ENCODE measurements at places on chromosomes 5 and 9. TPM values are rescaled to one million over a fixed set of nuclear protein-coding genes. Genes with fewer than 3 reads are reported as not detected.

GRCh38 chr9:23784962-23785361 lies 41.1 kb downstream of the ELAVL2 start:
- DNase-seq = no peak

GRCh38 chr9:84811072-84811750 lies 141.7 kb downstream of the NTRK2 start:
- DNase-seq = no peak

GRCh38 chr5:181255836-181256578 lies 4.9 kb downstream of the TRIM52 start:
- no peak for DNase-seq

DNA sequence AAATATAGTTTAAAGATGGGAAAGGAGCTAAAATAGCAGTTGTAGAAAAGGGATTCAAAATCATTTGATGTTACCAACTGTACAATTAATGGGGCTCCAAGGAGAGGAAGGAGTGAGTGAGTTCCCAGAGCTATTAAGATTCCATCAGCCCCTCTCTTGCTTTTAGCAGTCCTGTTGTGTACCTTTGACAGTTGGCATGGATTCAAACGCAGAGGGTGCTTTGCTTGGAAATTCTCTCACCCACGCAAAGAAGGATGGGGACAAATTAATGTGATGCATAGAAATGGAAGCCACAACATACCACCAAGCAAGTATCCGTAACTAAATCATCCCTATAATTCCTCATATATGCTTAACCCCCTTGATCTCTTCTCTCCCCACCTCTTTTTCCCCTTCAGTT lies 461.3 kb downstream of the EBF1 start:
- no peak for DNase-seq

DNA sequence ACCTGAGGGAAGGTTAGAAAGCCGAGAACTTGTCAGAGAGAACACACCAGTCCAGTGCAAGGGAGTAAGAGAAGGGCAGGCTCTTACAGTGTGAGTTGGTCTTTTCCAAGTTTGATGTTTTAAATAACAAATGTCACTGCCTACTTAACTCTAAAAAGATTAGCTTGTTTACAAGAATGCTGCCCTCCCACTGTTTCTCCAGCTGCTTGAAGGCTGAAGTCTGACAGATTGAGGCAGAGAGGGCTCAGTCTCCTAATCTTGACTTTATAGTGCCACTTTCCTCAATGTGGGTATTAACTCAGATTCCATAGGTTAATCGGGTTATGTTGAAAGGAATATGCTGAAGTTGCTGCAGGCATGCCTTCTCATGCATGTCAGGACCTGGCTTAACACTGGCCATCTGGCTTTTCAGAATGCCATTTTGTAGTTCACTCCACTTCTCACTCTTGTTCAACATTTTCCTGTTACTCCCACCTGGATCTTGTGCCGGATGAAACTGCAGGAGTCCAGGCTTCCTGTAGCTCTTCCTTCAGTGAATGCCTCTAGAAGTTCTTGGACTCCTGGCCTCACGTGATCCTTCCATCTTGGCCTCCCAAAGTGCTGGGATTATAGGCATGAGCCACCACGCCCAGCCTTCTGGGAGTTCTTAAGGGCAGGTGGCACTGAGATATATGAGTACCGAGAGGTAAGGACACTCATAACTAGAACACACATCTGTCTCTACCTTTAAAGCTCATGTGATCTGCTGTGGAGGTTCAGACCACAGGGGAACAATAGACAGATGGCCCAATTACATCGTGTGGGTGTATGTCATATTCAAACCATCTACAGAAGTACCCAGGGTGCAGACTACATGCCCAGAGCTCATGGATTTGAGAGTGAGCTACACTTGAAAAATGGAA lies 249.7 kb downstream of the ARHGAP26 start:
- DNase-seq = peak; percentile 30

DNA sequence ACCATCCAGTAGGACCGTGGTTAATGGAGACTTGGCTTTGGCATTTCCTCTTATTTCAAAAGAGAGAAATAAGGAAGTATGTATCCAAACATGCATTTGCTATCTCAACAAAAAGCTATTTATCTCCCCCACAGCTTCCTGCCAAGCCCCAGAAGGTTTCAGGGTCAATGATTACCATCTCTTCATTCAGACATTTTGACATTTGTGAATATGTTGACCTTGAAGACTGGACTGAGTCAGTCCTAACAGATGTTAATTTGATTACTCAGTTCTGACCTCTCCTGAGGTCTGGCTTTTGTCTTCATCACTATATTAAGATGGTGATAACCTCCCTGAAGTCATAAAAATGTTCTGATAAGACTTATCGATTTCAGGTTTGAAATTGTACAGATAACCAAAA lies 479.4 kb downstream of the AGTPBP1 start:
- DNase-seq = no peak

DNA sequence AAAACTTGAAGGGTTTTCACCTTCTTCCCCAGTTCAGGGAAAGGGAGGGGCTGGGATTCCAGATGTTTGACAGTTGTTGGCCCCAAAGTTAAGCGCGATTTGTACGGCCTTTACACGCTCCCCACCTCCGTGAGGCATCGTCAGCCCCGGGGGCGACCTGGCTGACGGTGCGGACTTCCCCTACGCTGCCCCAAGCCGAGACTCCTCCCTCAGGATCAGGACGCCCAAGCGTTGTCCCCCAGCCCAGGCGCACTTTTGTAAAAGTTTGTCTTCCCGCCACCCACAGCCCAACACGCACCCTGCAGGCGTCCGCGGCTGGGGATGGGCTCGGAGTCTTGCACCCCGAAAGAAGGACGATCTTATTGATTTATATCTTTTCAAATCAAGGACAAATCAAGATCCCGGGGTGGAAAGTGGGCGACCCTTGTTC lies 713 bp downstream of the MOB3B start:
- peak; percentile 23 for DNase-seq

- DNase-seq = no peak
Observed at GRCh38 chr5:57683036-57683630, 200.5 kb upstream of the ACTBL2 start.

- DNase-seq = no peak
Observed at GRCh38 chr5:76821136-76821535, 2.3 kb downstream of the F2RL1 start.

- DNase-seq = no peak
Observed at GRCh38 chr5:125054146-125054545, 307.7 kb upstream of the ZNF608 start.

DNA sequence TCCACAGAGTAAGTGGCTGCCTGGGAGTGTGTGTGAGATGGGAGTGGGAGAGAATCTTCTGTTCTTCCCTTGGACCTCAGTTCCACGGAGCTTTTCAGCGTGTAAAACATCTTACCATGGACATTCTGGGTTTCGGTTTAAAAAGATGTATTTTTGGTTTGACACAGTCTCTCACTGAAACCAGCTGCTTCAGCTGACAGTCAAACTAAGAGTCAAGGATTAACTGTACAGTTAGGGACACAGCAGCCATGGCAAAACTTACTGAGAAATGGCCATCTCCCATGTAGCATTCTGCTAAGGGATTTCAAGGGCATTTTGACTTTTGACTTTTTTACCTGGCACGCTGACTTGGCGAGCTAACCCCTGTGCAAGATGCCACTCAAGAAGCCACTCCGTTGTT lies 93.8 kb upstream of the IL12B start:
- no peak for DNase-seq

Gene SLC6A7
- total RNA-seq = 5.9 TPM

Gene SLC36A3
- total RNA-seq = not detected

Gene CAMSAP1
- total RNA-seq = 111 TPM

Gene LHX6
- total RNA-seq = 1.5 TPM

Gene PHF2
- 21.6 TPM for total RNA-seq

Gene ANKRD20A1
- total RNA-seq = 7.3 TPM

Gene HSD17B3
- total RNA-seq = not detected

Gene PHF24
- 12.0 TPM for total RNA-seq

Gene TRPM6
- total RNA-seq = 3.0 TPM

Gene SV2C
- 9.3 TPM for total RNA-seq
